ENCODE measurements at places on chromosomes 2 and 18. TPM values are rescaled to one million over a fixed set of nuclear protein-coding genes. Genes with fewer than 3 reads are reported as not detected.

- H3K27ac ChIP-seq, result no peak overlapping the region
- no peak overlapping the region for H3K4me3 ChIP-seq
- ATAC-seq, result no peak
- no peaks in the 10 kb centered on the region for H3K36me3 ChIP-seq
Measured at GRCh38 chr18:61348230-61348629, 15.0 kb downstream of the CDH20 start.

GRCh38 chr18:31590570-31590969 lies 1.1 kb upstream of the TTR start:
- H3K4me3 ChIP-seq, result no peak overlapping the region
- H3K27ac ChIP-seq, result no peak overlapping the region
- no peaks in the 10 kb centered on the region for H3K4me1 ChIP-seq
- H3K27me3 ChIP-seq, result peaks cover 11% of the 10 kb centered on the region
- H3K36me3 ChIP-seq, result no peaks in the 10 kb centered on the region
- no peak for ATAC-seq

DNA sequence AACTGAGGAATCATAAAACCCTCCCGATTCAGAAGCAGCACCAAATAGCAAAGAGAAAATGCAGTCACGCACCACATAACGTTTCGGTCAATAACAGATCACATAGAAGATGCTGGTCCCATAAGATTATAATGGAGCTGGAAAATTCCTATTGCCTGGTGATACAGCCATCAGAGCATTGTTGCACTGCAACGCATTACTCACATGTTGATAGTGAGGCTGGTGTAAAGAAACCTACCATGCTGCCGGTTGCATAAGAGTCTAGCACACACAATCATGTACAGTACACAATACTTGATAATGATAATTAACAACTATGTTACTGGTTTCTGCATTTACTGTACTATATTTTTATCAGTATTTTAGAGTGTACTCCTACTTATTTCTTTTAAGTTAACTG lies 32.5 kb downstream of the RNF152 start:
- no peaks in the 10 kb centered on the region for H3K36me3 ChIP-seq
- no peaks in the 10 kb centered on the region for H3K4me1 ChIP-seq

GRCh38 chr2:142914507-142915313 lies 37.2 kb downstream of the KYNU start:
- no peaks in the 10 kb centered on the region for H3K36me3 ChIP-seq
- H3K27ac ChIP-seq, result no peak overlapping the region
- H3K4me3 ChIP-seq, result no peak overlapping the region
- no peak for ATAC-seq

DNA sequence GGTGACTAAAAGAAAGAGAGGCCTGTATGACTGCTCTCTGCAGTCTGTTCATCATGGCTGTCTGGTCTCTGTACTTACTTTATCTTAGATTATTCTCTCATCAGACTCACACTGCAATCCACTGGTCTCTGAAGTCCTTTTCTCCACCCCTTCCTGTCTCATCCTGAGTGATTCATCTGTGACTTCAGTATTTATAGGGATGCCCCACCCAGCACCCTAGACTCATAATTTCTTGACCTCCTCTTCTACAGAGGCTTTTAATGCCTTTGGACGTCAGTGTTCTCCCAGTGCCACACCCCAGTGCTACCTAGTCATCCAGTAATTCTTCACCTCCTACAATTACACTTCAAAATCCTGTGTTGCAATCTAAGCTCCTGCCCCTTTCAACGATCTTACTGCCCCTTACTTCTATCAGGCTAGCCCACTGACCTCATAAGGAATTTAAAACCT lies 14.9 kb upstream of the ITPRID2 start:
- peak; percentile 26 for ATAC-seq
- peaks cover 3% of the 10 kb centered on the region for H3K27me3 ChIP-seq
- no peak overlapping the region for H3K4me3 ChIP-seq
- no peaks in the 10 kb centered on the region for H3K36me3 ChIP-seq

GRCh38 chr18:11064106-11064505 lies 85.3 kb downstream of the PIEZO2 start:
- H3K27ac ChIP-seq, result no peak overlapping the region
- H3K4me3 ChIP-seq, result no peak overlapping the region
- H3K36me3 ChIP-seq, result no peaks in the 10 kb centered on the region
- H3K27me3 ChIP-seq, result no peaks in the 10 kb centered on the region
- no peak for ATAC-seq

Gene RESP18
- not detected for total RNA-seq

Gene NEB
- total RNA-seq, result 1.3 TPM
